Fibroblast of villous mesenchyme (primary cell): ENCODE measurements at places on chromosomes 1 and 21. TPM values are rescaled to one million over a fixed set of nuclear protein-coding genes. Genes with fewer than 3 reads are reported as not detected.

Gene STUM
- under 0.01 TPM in 1 of 2 replicates, not detected in the other for total RNA-seq

Gene RGS13
- total RNA-seq: not detected in 2 replicates

Gene RIMKLA
- total RNA-seq: under 0.01 TPM in 1 of 2 replicates, not detected in the other

Gene TFF2
- not detected in 2 replicates for total RNA-seq
